Stimulated activated CD4-positive, alpha-beta T cell treated with anti-CD3 and anti-CD28 coated beads, TNF-alpha, amount 100 ng/mL, for 1 hour (primary cell): ENCODE measurements at places on chromosomes 1 and 21.

GRCh38 chr21:44437696-44438431, 17.4 kb upstream of the LRRC3 start:
- no peak for DNase-seq

DNA sequence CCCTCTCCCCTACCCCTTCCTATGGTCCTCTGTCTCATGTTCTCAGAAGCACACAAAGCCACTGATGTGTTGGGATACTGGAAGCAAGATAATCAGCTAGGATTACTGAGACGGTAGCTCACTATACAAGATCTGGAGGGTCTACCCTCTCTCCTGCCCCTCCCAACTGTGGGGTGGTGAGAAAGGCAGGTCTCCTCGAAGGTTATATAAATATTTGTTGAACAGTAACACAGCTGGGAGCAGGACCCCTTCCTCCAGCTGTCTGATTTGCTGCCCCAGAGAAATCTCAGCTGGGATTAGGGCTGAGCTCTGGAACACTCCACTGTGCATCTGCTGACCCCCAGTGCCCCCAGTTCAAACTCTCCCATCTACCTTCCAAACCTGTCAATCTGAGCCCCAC, 94.2 kb upstream of the IPO9 start:
- DNase-seq, result no peak

- DNase-seq, result no peak
Measured at GRCh38 chr1:78355656-78356055, 135.1 kb upstream of the PTGFR start.

DNA sequence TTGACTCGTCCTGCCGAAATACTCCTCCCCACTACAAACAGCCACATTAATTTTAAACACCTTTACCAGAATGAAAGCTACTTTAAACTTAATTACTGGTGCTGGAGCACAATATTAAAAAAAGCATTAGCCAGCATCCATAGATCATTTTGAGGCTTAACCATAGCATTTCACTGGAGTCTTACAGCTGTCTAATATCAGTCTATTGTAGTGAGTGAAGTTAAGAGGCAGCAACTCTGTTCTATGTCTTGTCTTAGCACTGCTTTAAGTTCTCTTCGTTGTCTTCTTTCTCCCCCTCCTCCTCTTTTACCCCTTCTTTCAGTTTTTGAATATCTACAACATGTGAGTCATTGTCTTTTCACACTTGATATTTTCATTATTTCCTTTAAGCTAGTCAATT, 49.3 kb downstream of the ADGRL2 start:
- DNase-seq, result no peak

- no peak for DNase-seq
Measured at GRCh38 chr21:38476385-38476784, 21.9 kb downstream of the ERG start.

- no peak for DNase-seq
Measured at GRCh38 chr1:243293941-243294722, 38.3 kb downstream of the SDCCAG8 start.

DNA sequence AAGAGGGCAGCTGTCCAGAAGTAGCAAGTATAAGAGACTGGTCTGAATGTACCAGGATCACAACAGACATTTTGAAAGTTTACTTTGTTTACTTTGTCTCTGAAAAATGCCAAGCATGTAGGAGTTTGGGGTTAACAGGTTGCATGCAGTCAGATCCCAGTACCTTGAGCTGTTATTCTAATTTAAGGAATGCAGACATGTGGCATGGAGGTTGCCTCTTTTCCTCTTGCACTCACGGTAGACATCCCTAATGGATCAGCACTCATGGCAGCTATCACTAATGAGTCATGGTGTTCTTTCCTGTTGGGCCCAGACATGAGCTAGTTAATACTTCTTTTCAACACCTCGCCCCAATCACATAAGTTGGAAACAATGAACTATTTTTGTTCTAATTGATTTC, 67.3 kb downstream of the GADD45A start:
- no peak for DNase-seq

GRCh38 chr1:117616356-117616755, 10.5 kb downstream of the TENT5C start:
- no peak for DNase-seq
